ENCODE measurements at places on chromosomes 2 and 18.

DNA sequence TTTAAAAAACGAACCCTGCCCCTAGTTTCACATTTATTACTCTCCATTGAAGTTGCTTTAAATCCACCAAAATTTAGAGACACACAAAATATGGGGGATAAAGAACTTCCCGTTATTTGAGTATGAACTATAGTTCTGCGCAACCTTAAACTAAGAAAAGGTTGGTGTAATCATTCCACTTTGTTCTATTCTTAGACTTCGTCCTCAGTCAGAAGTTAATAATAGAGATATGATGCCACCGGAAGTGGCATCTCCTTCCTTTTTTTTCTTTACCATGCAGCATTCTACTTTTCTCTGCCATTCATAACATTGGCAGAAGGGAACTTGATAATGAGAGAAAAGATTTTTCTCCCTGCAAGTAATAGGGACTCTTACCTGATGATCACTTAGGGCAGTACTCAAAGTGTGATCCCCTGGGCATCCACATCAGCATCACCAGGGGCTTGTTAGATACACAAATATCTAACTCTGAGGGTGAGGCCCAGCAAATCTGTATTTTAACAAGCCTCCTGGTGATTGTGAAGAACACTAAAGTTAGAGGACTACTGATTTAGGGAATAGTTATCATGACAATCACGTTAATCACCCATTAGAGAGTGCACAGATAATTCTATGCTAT is 147.7 kb upstream of the DTNA start:
- no peak overlapping the region for H3K4me3 ChIP-seq
- H3K4me1 ChIP-seq = no peaks in the 10 kb centered on the region
- H3K36me3 ChIP-seq = no peaks in the 10 kb centered on the region
- H3K27me3 ChIP-seq = no peaks in the 10 kb centered on the region

DNA sequence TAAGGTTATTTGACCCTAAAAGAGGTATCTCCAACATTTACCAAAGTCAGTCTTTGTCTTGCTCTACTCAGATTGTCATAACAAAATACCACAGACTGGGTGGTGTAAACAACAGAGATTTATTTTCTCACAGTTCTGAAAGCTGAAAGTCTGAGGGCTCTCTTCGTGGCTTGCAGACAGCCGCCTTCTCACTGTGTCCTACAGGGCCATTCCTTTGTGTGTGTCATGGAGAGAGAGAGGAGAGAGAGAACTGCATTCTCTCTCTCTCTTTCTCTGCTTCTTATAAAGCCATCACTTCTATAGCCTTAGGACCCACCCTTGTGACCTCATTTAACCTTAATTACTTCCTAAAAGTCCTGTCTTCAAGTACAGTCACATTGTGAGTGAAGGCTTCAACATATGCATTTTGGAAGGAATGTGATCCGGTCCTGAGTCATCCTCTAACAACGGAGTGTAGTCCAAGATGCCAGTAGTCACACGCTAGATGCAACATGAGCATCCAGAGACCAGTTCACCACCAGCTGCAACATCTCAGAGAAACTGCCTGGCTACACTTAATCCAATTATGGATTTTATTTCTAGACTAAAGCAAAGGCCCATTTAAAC is 130.2 kb downstream of the CD226 start:
- no peaks in the 10 kb centered on the region for H3K36me3 ChIP-seq
- H3K27me3 ChIP-seq = no peaks in the 10 kb centered on the region
- H3K4me1 ChIP-seq = no peaks in the 10 kb centered on the region
- H3K27ac ChIP-seq = no peak overlapping the region

GRCh38 chr2:60505240-60505879 is 48.1 kb downstream of the BCL11A start:
- H3K4me1 ChIP-seq = no peaks in the 10 kb centered on the region
- no peak overlapping the region for H3K4me3 ChIP-seq
- no peak for DNase-seq
- no peaks in the 10 kb centered on the region for H3K36me3 ChIP-seq

- no peaks in the 10 kb centered on the region for H3K36me3 ChIP-seq
- DNase-seq = no peak
- no peak overlapping the region for H3K4me3 ChIP-seq
Measured at GRCh38 chr2:193963472-193964119, 1693.4 kb upstream of the SLC39A10 start.

- no peak overlapping the region for H3K27ac ChIP-seq
- DNase-seq = no peak
- no peaks in the 10 kb centered on the region for H3K27me3 ChIP-seq
- no peaks in the 10 kb centered on the region for H3K4me1 ChIP-seq
- H3K4me3 ChIP-seq = no peak overlapping the region
Measured at GRCh38 chr2:138831691-138832090, 51.5 kb upstream of the NXPH2 start.

GRCh38 chr2:47890711-47891368 is 15.5 kb downstream of the FBXO11 start:
- no peaks in the 10 kb centered on the region for H3K36me3 ChIP-seq
- H3K4me1 ChIP-seq = peaks cover 3% of the 10 kb centered on the region
- no peak overlapping the region for H3K4me3 ChIP-seq
- no peak for DNase-seq

All from colonic mucosa (tissue), 4 donors.